ENCODE measurements at places on chromosomes 13 and 19.

GRCh38 chr19:1063030-1063908 is 3.7 kb upstream of the ARHGAP45 start:
- no peak for DNase-seq

GRCh38 chr19:30666301-30666803 is 294.2 kb downstream of the ZNF536 start:
- peak; percentile 5 for DNase-seq

DNA sequence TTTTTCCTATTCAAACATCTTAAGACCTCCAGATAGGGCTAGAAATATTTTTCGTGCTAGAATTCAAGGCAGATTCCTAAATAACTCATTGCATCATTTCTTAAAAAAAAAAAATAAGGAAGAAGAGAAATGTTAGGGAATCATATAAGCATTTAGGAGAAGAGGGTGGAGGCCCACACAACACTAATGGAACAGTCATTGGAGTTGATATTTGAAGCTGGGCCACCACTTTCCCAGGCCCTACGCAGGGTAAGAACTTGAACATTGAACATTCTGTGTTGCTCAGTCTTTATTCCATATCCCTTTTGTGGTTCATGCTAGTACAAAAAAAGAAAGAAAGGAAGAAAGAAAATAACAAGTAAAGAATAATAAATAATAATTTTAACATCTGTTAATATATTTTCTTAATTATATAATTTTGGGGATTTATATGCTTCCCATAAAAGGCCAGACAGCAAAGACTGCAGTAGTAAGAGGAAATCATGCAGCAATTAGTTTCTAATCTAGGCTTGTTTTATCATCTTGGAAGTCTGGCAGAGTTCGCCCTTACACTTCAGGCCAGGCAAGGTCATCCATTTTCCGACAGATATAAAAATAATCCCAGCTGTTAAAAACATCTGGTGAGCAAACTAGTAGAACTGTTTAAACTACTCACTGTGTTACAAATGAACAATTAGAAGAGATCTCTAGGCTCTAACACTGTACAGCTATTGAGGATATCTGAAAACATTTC is 127.7 kb downstream of the FRY start:
- no peak for DNase-seq

GRCh38 chr13:50198508-50198907 is 183.3 kb downstream of the KCNRG start:
- peak; percentile 30 for DNase-seq

DNA sequence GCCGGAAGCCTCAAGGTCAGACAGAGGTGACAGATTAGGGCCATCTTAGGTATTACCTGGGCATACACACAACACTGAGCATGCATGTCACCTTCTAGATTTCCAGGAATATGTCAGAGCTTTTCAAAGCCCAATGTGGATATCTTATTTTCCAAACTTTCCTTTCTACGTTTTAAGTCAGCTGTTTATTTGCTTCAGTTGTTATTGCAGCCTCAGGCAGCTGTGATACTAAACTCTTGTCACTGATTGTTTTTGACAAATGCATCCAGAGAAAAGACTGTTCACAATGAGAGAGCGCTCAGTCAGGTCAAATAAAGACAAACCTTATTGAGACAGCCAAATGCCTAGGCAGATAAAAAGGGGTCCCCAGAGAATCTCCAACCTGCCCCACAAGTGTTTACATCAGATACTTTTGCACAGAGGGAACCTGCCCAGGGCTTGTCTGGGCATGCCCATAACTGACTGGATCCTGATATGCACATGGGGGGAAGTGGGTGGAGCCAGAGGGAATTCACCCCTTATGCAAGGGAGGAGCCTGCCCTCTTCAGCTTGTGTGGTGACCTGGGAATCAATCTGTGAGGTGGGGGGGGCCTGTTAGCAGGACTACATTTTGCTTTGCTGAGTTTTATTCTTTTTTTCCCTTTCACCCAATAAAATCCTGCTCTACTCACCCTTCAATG is 28.5 kb downstream of the MED4 start:
- no peak for DNase-seq

- DNase-seq, result no peak
These were observed 11.7 kb downstream of the DACT3 start for GRCh38 chr19:46648961-46649960.

- DNase-seq, result no peak
These were observed 4.0 kb downstream of the ICAM5 start for GRCh38 chr19:10293637-10294367.

DNA sequence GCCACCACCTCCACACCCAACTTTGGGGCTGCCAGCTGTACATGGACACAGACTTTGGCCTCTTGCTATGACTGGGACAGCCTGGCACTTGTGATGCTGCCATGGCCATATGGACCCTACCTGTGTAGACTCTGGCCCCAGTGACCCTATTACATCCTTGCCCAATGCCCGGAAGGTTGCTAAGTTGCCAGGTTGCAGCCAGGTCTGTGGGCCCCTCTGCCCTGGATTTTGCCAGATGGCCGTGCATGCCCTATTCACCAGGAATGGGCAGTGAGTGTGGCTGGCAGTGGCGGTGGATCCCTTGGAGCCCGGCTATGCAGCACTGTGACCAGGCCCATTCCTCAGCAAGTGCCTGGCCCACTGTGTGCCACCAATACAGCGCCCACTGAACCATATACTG is 8.9 kb upstream of the SDHAF1 start:
- no peak for DNase-seq

DNA sequence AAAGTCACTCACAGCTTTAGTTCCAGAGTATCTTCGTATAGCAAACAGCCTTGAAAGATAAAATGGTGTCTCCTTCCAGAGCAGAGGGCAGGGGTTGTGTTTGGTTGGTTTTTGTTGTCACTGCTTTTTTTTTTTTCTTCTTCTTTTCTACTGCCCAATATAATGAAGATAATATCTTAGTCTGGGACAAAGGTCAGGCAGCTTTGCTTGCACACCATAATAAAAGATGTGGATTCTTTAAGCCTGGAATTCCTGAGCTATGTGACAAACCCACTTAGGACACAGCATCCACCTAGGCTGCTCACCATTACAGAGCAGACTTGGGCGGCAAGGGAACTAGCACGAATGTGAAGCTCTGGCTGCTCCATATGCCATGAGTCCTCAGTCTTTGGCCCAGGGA is 165.6 kb upstream of the MIR17HG start:
- peak; percentile 30 for DNase-seq

DNA sequence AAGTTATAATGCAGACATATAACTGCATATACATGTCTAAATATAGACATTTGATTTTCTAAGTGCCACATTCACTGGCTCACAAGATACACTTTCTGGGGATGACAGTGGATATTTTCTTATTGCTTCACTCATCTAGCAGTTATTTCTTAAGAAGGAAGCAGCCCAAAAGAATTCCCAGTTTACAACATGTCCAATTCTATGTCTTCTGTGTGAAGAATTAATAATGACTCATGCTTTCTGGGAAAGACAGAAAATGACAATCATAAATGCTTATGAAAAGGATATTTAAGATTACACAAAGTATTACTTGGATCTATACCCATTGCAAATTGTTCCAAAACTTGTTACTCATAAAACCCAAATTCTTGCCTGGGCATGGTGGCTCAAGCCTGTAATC is 543.4 kb downstream of the SUCLA2 start:
- no peak for DNase-seq

Data from NCI-H146 (cell line).